ENCODE measurements at places on chromosomes 16 and 17. TPM values are rescaled to one million over a fixed set of nuclear protein-coding genes. Genes with fewer than 3 reads are reported as not detected.

DNA sequence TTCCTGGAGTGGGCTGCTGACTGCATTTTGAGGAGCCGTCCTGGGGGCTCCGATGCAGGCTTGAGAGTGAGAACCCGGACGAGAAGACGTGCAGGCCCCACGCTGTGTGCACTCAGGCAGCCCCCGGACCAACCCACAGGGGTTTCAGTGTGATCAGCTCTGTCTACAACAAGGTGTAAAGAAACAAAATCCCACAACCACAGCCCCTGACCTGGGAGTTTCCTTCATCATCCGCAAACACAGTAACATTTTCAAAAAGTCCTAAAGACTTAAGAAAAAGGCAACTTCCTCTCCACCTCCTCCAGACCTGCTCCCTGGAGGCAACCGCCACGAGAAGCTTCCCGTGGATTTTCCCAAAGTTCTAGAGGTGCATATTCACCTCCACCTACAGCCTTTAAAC is 15.4 kb upstream of the MEAK7 start:
- no peak for DNase-seq

DNA sequence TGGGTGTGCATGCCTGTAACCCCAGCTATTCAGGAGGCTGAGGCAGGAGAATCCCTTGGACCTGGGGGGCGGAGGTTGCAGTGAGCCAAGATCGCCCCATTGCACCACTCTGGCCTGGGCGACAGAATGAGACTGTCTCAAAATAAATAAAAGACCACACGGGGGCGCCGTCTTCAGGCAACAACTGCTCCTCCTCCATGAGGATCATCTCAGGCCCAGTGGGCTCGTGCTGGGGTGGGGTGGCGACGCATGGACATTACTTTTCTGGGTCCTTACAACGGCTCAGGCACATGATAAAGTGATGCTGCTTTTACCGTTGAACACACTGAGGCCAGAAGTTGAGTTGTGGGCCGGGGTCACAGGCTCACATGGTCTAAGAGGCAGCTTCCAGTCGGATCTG is 56.2 kb downstream of the PRMT7 start:
- DNase-seq: peak; percentile 26

- no peak for DNase-seq
These were observed 18.4 kb upstream of the HOXB13 start for GRCh38 chr17:48746916-48747444.

DNA sequence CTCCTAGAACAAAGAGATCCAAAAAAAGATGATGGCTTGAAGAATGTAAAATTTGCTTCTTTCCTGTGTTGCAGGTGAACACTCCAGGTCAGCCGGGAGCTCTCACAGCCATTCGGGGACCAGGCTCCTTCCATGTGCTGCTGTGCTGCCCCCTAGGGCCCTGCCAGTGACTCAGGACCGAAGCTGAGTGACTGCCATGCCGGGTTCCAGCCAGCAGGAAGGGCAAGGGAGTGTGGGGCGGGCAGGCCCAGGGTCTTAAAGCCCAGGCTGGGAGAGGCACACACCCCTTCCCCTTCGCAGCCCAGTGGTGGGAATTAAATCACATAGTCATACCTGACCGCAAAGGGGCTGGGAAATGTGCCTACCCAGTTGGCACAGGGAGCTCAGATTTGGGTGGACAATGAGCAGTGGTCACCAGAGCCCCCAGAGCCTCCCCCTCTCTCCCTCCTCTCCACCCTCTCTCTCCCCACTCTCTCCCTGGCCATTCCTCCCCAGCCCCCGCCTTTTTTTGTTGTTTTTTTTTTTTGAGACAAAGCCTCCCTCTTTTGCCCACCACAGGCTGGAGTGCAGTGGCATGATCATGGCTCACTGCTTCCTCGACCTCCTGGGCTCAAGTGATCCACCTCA is 11.5 kb downstream of the EPOP start:
- peak; percentile 34 for DNase-seq

DNA sequence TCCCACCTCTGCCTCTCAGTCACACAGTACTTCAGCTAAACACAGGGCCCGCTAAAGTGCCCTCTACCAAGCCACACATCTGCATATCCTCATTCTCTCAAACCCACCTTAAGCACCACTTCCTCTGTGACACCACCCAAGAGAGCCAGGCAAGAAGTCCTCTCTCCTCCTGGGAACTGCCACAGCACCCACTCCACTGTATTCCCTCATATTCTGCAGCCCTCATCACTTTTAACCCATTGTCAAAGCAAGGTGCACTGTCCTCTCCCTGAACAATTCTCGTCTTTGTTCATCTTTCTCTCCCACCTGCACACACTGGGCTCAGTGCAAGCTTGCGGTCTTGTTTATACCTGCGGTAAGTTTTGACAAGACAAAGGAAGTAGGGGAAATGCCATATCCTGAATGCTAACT is 13.6 kb downstream of the CHD9 start:
- DNase-seq: no peak

MT1H gene
- 2.7 TPM for total RNA-seq

KRT38 gene
- not detected for total RNA-seq

OR2C1 gene
- total RNA-seq: not detected

SMIM5 gene
- total RNA-seq: not detected

JPH3 gene
- not detected for total RNA-seq

RND2 gene
- 0.24 TPM for total RNA-seq
